Cortex of kidney (tissue), 1 donor: ENCODE measurements at places on chromosomes 12 and 14.

DNA sequence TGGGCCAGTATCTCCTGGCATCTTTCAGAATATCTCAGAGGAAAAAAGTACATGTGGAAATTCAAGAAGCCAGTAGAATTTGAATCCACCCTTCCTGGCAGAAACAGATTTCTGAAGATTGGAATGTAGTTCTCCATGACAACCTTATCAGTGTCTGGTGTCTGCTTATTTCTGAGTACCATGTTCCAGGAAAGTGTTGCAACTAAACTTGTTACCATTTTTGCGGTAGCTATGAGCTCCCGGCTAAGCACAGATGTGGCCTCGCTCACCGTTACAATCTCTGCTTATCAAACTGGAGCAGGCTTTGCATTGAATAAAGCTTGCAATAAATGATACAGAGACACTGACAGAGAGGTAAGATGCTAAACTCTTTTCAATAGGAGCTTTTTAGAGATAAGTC, 13.0 kb upstream of the ITPR2 start:
- no peak for DNase-seq

DNA sequence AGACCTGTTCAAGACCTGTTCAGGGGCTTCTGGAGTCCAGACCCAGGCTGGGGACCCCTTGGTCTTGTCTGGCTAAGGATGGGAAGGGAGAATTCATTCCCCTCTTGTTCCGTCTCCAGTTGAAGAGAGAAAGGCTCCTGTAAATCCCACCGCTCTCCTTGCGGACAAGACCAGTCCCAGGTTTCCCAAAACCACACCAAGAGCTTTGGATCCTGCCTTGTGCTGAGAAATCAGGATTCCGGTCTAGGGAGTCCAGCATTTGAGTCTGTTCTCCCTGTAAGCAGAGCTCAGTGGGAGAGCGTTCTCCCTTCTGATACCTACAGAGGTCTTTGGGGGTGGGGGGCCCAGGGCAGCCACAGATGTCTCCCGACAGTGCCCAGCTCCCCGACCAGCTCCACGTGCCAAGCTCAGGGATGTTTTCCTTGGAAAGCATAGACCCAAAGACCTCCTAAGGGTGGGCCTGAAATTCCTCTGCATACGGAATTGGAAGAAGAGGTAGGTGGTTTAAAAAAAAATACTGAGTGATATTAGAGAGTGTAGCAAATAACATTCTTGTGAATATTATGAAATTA, 1.9 kb downstream of the HOXC13 start:
- no peak for DNase-seq

DNA sequence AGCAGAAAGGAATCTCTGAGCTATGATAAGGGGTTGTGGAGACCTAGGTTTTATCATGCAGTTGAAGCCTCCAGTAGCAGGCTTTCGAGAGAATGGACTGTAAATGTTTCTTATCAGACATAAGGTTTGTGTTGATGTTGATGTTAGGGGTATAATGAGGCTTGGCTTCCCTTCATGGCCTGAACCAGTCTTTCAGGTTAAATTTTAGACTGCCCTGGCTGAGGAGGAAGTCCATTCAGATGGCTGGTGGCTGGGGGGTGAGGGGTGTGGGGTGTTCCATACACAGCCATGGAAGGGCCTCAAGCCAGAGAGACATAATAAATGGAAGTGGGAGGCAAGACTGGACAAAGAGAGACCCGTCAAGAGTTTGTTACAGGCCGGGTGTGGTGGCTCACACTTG, 65.1 kb downstream of the IRF2BPL start:
- no peak for DNase-seq

DNA sequence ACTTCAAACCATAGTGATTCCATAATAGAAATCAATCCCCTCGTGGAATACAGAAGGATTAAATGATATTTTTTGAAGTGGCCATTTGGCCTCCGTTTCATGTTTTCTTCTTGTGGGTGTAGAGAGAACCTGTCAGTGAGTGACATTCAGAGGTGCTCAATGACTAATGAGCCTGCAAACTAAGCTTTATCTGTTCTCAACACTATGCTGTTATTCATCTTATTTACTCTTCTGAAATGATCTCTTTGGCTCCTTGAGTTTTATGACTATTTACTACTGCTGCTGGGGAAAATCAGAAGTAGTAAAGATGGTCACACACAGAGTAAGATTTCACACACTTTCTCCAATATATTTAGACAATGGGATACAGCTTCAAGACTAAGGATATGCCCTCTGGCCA, 30.4 kb downstream of the ATP2B1 start:
- DNase-seq, result no peak

GRCh38 chr12:82481954-82482353, 123.6 kb downstream of the METTL25 start:
- DNase-seq, result no peak

DNA sequence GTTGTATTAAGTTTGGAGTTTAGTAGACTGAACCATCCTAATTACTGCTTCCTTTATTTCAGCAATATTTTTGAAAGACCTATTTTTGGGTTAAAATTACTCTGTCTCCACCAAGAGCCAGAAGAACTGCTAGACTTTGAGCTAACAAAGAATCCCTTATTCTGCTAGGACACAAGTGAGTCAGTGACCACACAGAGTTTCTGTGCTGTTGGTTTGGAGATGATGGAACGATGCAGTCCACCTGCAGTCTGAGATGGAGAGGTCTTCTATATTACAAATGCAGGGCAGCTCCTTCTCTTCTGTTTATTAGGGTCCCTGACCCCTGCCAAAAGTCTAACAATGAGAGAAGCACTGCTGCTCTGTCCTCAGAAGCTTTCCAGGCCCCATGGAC, 6.7 kb upstream of the STXBP6 start:
- no peak for DNase-seq

GRCh38 chr12:52156311-52156710, 35.5 kb downstream of the KRT80 start:
- no peak for DNase-seq

GRCh38 chr14:87397499-87397898, 595.5 kb downstream of the GALC start:
- no peak for DNase-seq

- no peak for DNase-seq
Observed at GRCh38 chr12:42291680-42292079, 34.2 kb downstream of the ZCRB1 start.

DNA sequence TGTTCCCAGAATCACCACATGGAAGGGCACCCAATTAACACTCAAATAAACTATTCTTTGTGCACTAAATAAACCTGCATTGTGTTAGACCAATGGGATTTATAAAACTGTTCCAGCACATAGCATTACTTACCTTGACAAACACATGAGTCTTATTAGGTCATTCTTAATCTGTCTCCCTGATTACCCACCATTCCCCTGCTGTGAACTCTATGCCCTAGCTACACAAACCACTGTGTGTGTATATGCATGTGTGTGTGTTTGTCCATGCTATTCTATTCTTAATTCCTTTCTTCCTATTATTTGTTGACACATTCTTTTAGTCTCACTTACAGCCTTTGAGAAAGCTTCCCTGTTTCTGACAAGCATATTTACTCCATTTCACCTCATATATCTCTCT, 303.6 kb upstream of the GARIN6 start:
- no peak for DNase-seq

DNA sequence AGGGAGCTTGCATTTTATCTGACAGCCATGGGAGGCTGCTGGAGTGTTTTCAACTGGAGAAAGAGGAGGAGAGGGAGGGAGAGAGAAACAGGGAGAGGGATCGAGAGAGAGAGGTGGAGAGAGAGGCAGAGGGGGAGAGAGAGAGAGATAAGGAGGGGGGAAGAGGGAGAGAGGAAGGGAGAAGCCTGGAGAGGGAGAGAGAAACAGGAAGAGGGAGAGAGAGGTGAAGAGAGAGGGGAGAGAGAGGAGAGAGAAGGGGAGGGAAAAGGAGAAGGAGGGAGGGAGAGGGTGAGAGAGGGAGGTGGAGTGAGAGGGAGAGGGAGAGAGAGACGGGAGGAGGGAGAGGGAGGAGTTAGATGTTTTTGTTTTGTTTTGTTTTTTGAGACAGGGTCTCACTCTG, 45.6 kb downstream of the DNAH10 start:
- DNase-seq, result no peak

- DNase-seq, result no peak
Observed at GRCh38 chr14:22184830-22185168, 404.2 kb downstream of the DAD1 start.

GRCh38 chr12:107318806-107319532, 225.6 kb upstream of the CRY1 start:
- no peak for DNase-seq

DNA sequence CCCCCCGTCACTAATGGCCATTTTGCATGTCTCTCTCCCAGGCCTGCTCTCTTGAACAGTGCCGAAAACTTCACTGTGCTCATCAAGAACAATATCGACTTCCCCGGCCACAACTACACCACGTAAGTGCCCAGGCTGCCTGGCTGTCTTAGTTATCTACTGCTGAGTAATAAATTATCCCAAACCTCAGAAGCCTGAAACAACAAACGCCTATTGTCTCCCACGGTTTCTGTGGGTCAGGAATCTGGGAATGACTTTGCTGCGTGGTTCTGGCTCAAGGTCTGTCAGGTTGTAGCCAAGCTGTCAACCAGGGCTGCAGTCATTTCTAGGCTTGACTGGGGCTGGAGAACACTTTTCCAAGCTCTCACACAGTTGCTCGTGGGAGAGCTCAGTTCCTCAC, 32.6 kb downstream of the P2RX7 start:
- no peak for DNase-seq

- no peak for DNase-seq
Observed at GRCh38 chr14:99230208-99231151, 41.5 kb downstream of the BCL11B start.

GRCh38 chr12:87142342-87142741, 886.2 kb upstream of the MGAT4C start:
- DNase-seq, result no peak

DNA sequence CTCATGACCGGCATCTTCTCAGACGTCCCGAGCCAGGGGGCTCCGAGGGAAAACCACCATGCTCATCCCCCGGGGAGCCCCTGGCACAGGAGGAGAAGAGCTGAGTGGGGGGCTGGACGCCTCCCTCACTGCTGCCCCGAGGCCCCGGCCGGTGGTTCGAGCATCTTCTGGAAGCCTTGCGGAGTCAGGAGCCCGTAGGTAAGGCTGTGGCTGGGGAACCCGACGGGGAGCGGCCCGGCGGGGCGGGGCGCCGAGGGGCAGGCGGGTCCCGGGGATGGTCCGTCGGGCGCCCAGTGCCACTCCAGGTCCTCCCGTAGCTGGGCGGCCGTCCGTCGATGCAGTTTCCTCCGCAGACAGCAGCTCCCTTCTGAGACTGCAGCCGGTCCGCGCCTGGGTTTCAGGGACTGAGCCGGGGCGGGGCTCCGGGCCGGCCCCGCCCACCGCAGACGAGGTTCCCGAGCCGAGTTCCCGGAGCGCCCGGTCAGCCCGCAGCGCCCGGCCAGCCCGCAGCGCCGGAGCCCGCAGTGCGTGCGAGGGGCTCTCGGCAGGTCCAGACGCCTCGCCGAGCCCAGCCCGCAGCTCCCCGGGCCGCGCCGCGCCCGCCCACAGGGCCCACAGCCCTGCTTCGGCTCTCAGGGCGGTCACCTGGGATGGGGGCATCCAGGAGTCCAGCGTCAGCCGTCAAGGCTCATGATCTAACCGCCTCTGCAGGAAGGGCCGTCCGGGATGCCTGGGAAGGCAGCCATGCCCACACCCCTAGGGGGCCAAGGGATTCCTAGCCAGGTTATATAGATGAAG, at the start of gene PGF:
PGF (minus strand) TSS at position 369 of the 798 bp plus-strand sequence; CDS start at position 14, 355 bp downstream.
- no peak for DNase-seq
